ENCODE measurements at places on chromosomes 13 and 19. TPM values are rescaled to one million over a fixed set of nuclear protein-coding genes. Genes with fewer than 3 reads are reported as not detected.

ATP4A gene
- not detected for total RNA-seq

SLC8A2 gene
- total RNA-seq: under 0.01 TPM

VMAC gene
- 3.2 TPM for total RNA-seq

TTC9B gene
- total RNA-seq: not detected

ZSCAN1 gene
- not detected for total RNA-seq
